Fibroblast of the aortic adventitia (primary cell): ENCODE measurements at places on chromosomes 4 and X. TPM values are rescaled to one million over a fixed set of nuclear protein-coding genes. Genes with fewer than 3 reads are reported as not detected.
A peak's percentile ranks its signal among the peaks of the same experiment; 100 is the strongest.

Gene GLRB
- 3.0 and 7.8 TPM in 2 replicates for total RNA-seq

DNA sequence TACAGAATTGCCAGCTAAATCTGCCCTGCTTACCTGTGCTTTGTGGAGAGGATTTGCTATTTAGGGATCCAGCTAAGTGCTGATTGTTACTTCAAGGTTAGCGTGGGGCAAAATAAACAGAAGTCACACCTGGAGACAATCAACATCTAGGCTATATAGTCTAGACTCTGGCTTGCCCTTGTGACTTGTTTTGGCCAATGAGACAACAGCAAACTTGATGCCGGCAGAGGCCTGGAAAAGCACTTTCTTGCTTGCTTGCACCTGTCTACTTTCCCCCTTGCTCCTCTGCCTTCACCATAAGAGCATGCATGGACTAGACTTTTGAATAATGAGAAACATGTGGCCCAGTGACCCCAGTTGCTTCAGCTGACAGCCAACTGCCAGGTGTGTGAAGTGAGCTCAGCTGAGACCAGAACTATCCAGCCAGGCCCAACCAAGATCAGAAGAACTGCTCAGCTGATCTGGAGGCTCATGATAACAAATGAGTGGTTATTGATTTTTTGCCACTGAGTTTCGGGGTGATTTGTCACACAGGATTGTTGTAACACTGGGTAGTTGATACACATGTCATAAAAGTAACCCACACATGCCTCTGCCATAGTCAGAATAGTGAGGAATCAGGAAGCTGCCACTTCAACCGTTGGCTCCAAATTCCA, 164.4 kb downstream of the RBMX2 start:
- no peak for DNase-seq

DNA sequence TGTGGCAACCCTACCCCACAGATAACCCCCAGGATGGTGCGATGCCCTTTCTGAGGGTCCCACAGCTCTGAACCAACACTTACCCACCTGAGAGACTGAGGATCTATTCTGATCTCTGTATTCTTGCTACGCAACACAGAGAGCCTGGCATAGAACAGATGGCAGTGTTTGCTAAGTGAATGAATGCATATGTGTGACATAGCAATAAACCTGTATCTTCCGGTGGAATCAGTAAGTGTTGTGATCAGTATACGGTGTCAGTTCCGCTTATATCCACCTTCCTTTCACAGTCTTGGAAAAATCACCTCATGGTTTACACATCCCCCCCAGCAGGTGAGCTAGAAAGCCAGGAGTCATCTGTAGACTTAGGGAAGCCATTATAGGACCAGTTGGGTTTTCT, 5.9 kb upstream of the HSD17B10 start:
- no peak for DNase-seq

- no peak for DNase-seq
These were observed 8.0 kb downstream of the ARHGEF38 start for GRCh38 chr4:105560421-105560848.

DNA sequence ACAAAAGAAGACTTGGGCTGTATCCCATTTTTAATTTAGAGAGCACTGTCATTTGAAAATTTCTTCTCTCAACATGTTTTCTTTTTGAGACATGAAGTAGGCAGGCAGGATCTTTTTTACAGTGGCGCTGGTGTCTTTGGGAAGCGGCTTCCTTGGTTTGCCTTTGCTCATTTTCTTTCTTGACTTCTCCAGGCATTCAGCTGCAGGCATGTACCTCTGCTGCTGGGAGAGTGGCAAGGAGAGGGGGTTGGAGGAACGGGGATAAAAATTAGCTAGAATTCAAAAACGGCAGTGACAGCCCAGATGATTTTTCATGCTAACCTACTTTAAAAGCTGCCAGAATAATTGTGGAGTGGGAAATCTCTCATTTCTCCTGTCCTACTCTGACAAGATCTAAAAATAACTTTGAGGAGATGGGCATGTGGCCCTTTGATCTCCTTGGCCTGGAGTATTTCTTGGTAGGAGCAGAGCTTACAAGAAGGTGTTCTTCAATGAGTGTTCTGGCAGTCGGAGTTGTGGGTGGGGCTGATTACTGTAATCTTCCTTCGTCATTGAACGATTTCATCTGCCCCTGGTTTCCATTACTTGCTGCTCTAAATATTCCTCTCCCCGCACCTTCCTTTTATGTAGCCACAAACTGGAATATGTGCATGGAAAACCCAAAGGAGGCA, 54.8 kb downstream of the TBL1X start:
- peak; percentile 62 for DNase-seq

- DNase-seq, result no peak
These were observed 12.1 kb downstream of the PPA2 start for GRCh38 chr4:105461621-105462382.

GRCh38 chrX:135384161-135384836, 37.4 kb upstream of the SMIM10L2A start:
- DNase-seq, result no peak
